Esophagus muscularis mucosa (tissue), 4 donors: ENCODE measurements at places on chromosomes 12 and 14.

- peaks cover 46% of the 10 kb centered on the region for H3K4me1 ChIP-seq
- no peaks in the 10 kb centered on the region for H3K27me3 ChIP-seq
- no peak for DNase-seq
- H3K4me3 ChIP-seq = no peak overlapping the region
- H3K27ac ChIP-seq = no peak overlapping the region
Observed at GRCh38 chr12:124727922-124728321, 135.7 kb downstream of the SCARB1 start.

DNA sequence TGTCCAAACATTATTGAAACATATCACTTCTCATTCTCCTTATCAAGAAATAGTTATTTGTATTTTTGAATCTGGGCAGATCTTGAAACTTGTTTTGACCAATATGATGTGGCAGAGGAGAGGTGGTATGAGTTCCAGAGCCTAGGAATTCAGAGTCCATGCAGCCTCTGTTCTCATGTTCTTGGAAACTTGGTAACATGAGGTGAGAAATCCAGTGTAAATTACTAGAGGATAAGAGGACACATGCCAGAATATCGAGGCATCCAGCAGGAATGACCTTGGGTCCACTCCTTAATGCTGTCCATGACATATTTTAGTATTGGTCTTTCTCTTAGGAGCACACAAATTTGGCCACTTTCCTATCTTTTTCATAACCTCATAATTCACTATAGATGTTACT is 1374.6 kb downstream of the FSCB start:
- H3K4me3 ChIP-seq = no peak overlapping the region
- H3K36me3 ChIP-seq = no peaks in the 10 kb centered on the region
- no peak for DNase-seq
- H3K27me3 ChIP-seq = no peaks in the 10 kb centered on the region

GRCh38 chr12:45302621-45303369 is 86.9 kb downstream of the ANO6 start:
- no peak for DNase-seq
- peaks cover 99% of the 10 kb centered on the region for H3K4me1 ChIP-seq
- H3K36me3 ChIP-seq = no peaks in the 10 kb centered on the region

- no peak overlapping the region for H3K4me3 ChIP-seq
- H3K27me3 ChIP-seq = no peaks in the 10 kb centered on the region
- H3K27ac ChIP-seq = no peak overlapping the region
Observed at GRCh38 chr12:87760943-87761342, 268.3 kb downstream of the C12orf50 start.

DNA sequence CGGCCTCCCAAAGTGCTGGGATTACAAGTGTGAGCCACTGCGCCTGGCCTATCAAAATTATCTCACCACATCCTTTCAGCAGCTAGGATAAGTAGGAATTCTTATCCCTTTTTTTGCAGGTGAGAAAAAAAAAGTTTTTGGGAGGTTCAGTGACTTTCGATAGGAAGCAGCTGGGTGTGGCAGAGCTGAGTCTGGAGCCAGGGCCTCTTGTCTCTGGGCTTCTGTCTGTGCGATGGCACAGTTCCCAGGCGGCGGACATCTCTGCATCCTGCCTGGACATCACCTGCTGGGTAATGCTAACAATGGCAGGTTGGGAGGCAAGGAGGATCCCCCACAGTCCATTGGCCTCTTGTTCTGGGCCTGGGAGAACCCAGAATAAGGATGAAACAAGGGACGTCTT is 12.5 kb downstream of the NRXN3 start:
- no peaks in the 10 kb centered on the region for H3K36me3 ChIP-seq
- no peaks in the 10 kb centered on the region for H3K4me1 ChIP-seq
- no peak for DNase-seq
- no peak overlapping the region for H3K27ac ChIP-seq

GRCh38 chr12:6912164-6912935 is 2.0 kb upstream of the ENO2 start:
- H3K27me3 ChIP-seq = no peaks in the 10 kb centered on the region
- no peak for DNase-seq
- H3K4me3 ChIP-seq = no peak overlapping the region
- peaks cover 7% of the 10 kb centered on the region for H3K36me3 ChIP-seq
- no peak overlapping the region for H3K27ac ChIP-seq
- H3K4me1 ChIP-seq = peaks cover 29% of the 10 kb centered on the region

GRCh38 chr12:106508966-106509365 is 73.8 kb upstream of the RFX4 start:
- no peak for DNase-seq
- no peaks in the 10 kb centered on the region for H3K4me1 ChIP-seq
- H3K27me3 ChIP-seq = no peaks in the 10 kb centered on the region
- H3K4me3 ChIP-seq = no peak overlapping the region

DNA sequence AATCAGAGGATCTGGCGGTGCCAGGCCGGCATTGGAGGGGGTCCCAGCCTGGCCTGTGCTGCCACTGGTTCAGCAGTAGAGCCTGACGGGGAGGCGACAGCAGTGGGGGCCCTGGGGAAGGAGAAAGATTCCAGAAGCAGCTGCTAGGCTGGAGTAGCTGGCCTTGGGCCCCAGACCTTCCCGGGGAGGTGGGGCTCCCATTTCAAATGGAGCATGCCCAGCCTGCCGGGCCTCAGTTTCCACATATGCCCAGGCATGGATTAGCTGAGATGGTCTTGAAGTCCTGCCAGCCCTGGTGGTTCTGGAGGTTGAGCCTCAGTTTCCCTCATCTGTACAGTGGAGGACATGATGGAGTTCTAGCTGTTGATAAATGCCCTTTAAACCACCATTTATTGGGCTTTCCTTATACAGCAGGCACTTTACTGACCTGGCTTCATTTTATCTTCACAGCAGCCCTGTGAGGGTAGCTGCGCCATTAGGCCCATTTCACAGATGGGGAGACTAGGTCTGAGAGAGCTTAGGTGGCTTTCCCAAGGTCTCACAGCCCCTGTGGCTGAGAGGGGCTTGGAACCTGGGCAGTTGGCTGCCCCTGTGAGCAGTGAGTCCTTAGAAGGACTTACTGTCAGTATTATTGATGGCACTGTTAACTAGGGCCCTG is 21.8 kb downstream of the SH2B3 start:
- no peak overlapping the region for H3K27ac ChIP-seq
- H3K4me1 ChIP-seq = peaks cover 91% of the 10 kb centered on the region
- DNase-seq = no peak
- H3K36me3 ChIP-seq = no peaks in the 10 kb centered on the region

DNA sequence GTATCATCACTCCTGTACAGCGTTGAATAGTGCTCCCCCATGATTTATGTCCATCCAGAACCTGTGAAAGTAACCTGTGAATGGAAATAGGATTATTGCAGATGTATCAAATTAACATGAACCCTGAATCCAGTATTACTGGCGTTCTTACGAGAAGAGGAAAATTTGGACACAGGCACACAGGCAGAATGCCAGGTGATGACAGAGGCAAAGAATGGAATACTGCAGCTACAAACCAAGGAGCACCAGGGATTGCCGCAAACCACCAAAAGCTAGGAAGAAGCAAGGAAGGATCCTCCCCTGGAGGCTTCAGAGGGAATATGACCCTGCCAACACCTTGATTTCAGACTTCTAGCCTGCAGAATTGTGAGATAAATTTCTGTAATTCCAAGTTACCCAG is 113.5 kb upstream of the EGLN3 start:
- peak; percentile 94 for DNase-seq
- H3K4me1 ChIP-seq = peaks cover 23% of the 10 kb centered on the region
- no peaks in the 10 kb centered on the region for H3K27me3 ChIP-seq
- peak overlapping the region; percentile 63 for H3K27ac ChIP-seq
- H3K4me3 ChIP-seq = no peak overlapping the region
- no peaks in the 10 kb centered on the region for H3K36me3 ChIP-seq

DNA sequence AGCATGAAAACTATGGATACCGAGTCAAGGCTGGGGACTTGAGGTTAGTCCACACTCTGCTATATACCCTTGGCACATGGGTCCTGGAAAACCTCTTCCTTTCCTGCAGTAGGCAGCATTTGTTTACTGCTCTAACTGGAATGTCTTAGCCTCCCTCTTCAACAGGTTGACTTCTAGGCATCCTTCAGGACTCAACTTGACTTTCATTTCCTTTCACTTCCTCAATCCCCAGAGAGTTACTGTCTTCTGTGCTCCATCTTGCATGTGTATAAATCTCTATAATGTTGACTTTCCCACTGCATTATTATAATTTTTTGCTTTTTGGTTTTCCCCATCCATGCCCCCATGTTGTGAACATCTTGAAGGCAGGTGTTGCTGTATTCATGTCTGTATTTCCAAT is 107.9 kb downstream of the VRK1 start:
- no peaks in the 10 kb centered on the region for H3K27me3 ChIP-seq
- no peak for DNase-seq
- H3K4me3 ChIP-seq = no peak overlapping the region
- H3K27ac ChIP-seq = no peak overlapping the region

DNA sequence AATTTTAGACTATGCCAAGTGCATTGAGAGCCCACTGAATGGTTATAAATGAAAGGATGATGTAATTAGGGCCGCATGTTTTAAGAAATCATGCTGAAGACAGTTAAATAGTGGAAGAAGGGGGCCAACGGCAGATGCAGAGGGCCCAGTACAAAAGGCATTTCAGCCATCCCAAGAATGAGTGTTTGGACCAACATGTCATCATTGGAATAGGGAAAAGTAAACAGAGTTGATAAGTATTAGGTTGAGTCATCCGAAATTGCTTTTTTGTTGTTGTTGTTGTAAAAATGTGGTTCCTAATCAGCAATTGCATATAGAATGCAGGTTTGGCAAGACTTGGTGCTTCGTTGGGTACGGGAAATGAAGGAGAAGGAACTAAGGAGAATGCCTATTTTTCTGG is 29.5 kb downstream of the BMP4 start:
- H3K4me3 ChIP-seq = no peak overlapping the region
- DNase-seq = no peak
- no peak overlapping the region for H3K27ac ChIP-seq
- H3K27me3 ChIP-seq = no peaks in the 10 kb centered on the region
- H3K36me3 ChIP-seq = no peaks in the 10 kb centered on the region

GRCh38 chr12:102953221-102953620 is 4.3 kb upstream of the ASCL1 start:
- no peak overlapping the region for H3K4me3 ChIP-seq
- no peak overlapping the region for H3K27ac ChIP-seq
- H3K4me1 ChIP-seq = peaks cover 4% of the 10 kb centered on the region

- DNase-seq = no peak
- no peaks in the 10 kb centered on the region for H3K27me3 ChIP-seq
- no peak overlapping the region for H3K4me3 ChIP-seq
- H3K4me1 ChIP-seq = no peaks in the 10 kb centered on the region
Observed at GRCh38 chr14:54503486-54503885, 6.2 kb upstream of the CGRRF1 start.

DNA sequence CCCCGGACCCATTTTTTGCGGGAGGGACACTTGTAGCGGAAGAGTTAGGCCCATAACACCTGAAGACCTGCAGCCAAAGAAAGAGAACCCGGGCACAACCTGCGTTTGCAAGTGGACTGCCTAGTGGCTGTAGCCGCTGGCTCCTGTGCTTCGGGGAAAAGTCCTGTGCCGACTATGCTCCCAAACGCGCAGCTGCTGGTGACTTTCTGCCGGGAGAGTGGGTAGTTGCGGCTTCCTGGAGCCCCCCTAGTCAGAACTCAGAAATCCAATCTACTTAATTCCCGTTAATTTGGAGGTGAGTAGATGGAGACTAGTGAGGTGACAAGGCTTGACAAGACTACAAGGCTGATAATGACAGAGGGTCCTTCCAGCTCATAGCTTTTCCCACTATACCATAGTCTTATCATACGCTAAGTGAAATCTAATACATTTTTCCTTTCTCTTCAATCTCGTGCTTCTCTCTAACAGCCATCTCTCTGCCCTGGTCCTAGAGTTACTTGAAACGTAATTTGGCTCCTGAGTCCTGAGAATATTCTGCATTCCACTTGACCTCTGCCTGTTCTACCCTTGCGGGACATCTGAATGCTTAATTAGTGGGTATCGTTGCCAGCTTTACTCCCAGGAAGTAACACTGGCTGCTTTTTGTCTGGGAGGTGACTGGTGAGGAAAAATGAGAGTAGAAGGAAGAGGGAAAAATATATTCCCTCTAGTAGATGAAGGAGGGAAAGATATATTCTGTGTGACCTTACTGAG is 556 bp downstream of the MTHFD1 start:
- peaks cover 14% of the 10 kb centered on the region for H3K4me1 ChIP-seq
- H3K36me3 ChIP-seq = peaks cover 13% of the 10 kb centered on the region
- peak overlapping the region; percentile 86 for H3K27ac ChIP-seq
- peak overlapping the region; percentile 67 for H3K4me3 ChIP-seq

DNA sequence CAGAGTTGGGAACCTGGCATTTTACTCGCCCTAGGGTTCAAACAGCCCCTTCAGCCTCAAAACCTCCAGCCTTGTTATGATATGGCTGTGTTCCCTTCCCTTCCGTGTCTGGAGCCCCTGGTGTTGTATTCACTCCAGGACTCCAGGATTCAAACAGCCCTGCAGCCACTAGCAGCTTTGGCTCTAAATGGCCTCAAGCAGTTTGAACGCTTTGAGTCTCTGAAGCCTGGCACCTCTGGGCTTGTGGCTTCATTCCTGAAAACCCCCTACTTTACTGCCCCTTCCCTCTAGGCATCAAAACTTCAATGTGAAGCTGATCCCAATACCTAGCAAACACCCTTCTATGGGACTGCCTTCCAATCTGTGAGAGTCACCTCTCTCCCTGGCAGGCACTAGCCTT is 67.9 kb upstream of the RMST start:
- no peaks in the 10 kb centered on the region for H3K27me3 ChIP-seq
- no peaks in the 10 kb centered on the region for H3K4me1 ChIP-seq
- DNase-seq = peak; percentile 26
- no peak overlapping the region for H3K4me3 ChIP-seq
- no peaks in the 10 kb centered on the region for H3K36me3 ChIP-seq
- no peak overlapping the region for H3K27ac ChIP-seq

- H3K4me3 ChIP-seq = no peak overlapping the region
- H3K27ac ChIP-seq = no peak overlapping the region
- H3K36me3 ChIP-seq = no peaks in the 10 kb centered on the region
- H3K4me1 ChIP-seq = no peaks in the 10 kb centered on the region
- no peak for DNase-seq
Observed at GRCh38 chr14:29895591-29896083, 32.0 kb downstream of the PRKD1 start.

DNA sequence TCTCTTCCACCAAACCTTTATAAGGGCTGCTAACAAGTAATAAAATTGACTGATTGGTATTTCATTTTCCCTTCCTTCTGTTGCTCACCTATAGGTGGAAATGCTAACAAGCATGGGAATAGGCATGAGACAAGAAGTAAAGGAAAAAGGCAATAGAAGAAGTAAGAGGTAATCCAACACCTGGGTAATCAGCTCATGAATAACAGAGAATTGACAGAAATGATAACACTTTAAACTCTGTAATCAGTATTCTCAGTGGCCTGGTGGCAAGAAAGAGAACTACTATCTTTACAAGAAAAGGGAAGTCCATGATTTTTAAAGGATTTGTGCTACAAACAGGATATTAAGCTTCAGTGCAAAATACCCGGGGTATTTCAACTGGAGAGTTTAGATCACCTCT is 737.8 kb downstream of the RERGL start:
- no peak for DNase-seq
- no peak overlapping the region for H3K27ac ChIP-seq
- no peaks in the 10 kb centered on the region for H3K27me3 ChIP-seq
- no peaks in the 10 kb centered on the region for H3K4me1 ChIP-seq
- H3K4me3 ChIP-seq = no peak overlapping the region

GRCh38 chr14:103697603-103698379 is 17.5 kb downstream of the XRCC3 start:
- peaks cover 76% of the 10 kb centered on the region for H3K4me1 ChIP-seq
- peak overlapping the region; percentile 71 for H3K27ac ChIP-seq
- DNase-seq = no peak
- no peaks in the 10 kb centered on the region for H3K27me3 ChIP-seq
- peaks cover 72% of the 10 kb centered on the region for H3K36me3 ChIP-seq

- H3K4me1 ChIP-seq = no peaks in the 10 kb centered on the region
- no peak for DNase-seq
- no peak overlapping the region for H3K27ac ChIP-seq
Observed at GRCh38 chr14:104358528-104359300, 220.3 kb downstream of the KIF26A start.
